Stimulated activated effector memory CD8-positive, alpha-beta T cell treated with anti-CD3 and anti-CD28 coated beads, Interleukin-12 subunit alpha, Interleukin-12 subunit beta, amount 100 ng/mL, for 72 hours (primary cell): ENCODE measurements at places on chromosomes 16 and 17.

DNA sequence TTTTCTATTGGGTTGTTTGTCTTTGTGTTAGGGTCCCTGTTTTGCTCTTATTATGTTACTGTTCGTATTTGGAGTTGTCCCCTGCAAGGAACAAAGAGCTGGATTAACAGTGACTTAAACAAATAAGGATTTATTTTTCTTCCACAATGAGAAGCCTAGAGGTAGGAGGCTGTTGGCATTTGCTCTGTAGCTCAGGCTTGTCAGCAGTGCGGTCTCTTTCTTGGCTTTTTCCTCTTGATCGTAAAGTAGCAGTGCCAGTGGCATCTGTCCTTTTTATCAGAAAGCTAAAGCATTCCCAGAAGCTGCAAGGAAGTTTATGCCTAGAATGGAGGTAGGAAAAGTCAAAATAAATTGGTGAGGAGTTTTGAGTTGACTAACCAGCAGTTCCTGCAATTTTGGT, 154.1 kb downstream of the HS3ST4 start:
- DNase-seq: no peak

GRCh38 chr17:82085031-82085861, 12.8 kb downstream of the FASN start:
- DNase-seq: no peak

- peak; percentile 56 for DNase-seq
Observed at GRCh38 chr17:75738218-75738802, 17.1 kb downstream of the ITGB4 start.

GRCh38 chr17:73249700-73250099, 12.0 kb downstream of the CPSF4L start:
- DNase-seq: no peak

DNA sequence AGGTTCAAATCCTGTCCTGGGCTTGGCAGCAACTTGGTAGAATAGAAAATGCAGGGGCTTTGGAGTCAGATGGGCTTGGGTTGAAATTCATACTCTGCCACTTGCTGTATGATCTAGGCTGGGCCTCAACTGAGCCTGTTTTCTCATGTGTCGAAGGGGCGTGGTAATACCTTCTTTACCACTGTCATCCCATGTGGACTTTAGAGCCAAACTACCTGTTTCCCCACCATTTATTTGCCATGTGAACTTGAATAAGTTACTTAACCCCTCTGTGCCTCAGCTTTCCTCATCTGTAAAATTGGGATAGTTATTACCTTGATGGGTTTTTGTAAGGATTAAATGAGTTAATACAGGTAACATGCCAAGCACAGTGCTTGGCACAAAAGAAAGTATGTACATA, 106.0 kb downstream of the COPRS start:
- no peak for DNase-seq

- no peak for DNase-seq
Observed at GRCh38 chr16:15976929-15977637, 27.7 kb downstream of the ABCC1 start.
